ENCODE measurements at places on chromosomes 13 and 19.

DNA sequence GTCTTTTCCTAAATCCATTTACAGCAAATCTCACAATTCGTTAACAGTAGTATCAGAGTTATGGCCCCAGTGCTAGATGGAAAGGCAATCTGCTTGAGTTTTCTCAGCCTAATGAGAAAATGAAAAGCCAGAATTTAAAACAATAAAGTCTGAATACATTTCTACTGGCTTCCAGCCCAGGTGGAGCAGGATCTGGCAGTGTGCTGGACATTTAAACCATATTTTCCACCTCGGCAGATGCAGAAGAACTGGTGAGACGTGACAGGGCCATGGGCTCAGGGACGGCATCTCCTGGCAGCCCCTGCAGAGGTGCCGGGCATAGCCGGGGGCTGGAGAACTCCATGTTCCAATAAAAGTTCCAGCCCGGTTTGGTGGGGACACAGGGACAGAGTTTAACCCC lies 7.1 kb downstream of the SMIM7 start:
- no peak for DNase-seq

DNA sequence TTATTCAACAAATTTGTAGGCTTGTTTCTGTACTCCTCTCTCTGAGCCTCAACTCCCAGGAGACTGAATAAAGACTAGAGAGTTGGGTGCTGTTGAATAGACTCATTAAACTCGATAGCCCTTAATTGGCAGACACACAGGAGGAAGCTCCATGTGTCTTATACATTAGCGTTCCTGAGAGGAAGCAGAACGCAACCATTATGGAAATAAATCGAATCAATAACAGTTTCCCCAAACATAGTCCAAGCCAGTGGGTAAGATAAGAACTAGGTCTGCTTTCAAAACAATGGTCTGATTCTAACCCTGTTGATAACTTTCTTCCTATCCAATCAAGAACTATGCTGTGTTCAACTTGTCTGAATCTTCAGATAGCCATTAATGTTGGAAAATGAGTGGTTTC lies 118.1 kb upstream of the FNDC3A start:
- peak; percentile 57 for DNase-seq

DNA sequence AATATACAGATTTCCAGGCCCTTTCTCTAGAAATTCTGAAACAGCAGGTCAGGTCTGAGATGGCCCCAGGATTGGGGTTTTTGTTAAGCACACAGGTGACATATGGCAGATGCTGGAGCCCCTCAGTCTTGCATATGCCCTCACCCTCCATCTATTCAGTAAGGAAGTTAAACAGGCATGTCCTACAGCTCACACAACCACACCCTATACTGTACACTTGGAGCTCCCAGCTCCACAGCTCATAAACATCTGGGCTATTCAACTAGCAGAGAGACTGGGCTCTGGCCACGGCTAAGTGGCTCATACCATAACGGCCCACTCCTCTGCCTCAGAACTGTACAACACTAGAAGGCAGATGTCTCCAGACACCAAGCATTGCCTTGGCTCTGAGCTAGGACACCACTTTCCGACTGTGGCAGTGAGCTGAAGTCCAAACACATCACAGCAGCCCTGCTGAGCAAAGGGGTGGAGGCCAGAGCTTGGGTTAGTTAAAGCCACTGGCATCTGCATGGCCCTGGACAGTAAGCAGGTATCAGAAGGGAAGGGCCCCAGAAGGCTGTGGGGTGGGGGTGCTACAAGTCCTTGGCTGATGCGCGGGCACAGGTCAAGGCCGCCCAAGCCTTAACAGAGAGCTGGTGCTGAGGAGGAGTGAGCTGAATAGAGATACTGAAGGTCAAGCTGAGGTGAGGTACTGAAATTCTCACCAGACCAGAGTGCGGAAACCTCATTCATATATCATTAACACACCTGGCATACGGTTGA lies 79.1 kb downstream of the ABCC4 start:
- DNase-seq, result no peak

DNA sequence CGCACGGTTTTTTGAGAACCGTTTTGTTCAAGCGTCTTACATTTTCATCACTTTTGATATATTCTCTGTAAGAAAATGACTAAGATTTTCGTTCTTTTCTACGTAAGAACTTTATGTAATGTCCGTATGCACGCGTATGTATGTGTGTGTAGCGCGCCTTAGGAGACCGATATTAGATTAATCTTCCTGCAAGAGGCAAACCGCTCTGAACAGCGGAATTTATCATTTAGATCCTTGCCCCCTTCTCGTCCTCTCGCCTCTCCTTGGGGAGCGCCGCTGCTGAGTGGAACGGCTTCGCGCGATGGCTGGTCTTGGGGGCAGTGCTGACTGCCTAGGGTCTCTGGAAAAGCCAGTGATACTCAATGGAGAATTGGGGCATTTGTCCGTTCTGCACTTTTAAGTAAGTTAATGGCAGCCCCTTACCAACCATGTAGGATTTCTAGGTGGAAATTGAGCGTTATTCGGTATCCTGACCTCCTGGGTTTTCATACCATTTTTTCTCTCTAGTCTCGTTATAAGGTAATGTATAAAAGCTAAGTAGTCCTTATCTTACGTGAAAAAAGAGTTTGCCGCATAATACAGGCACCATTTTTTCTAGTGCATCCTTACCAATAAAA lies 4.7 kb downstream of the MAB21L1 start:
- DNase-seq, result peak; percentile 59

All from BE2C (cell line).